Fibroblast of the aortic adventitia (primary cell): ENCODE measurements at places on chromosomes 12 and 14. TPM values are rescaled to one million over a fixed set of nuclear protein-coding genes. Genes with fewer than 3 reads are reported as not detected.

The SLCO1B1 gene
- total RNA-seq = not detected in 2 replicates

The STAB2 gene
- total RNA-seq = 0.08 TPM in 1 of 2 replicates, not detected in the other

The LHX5 gene
- total RNA-seq = not detected in 2 replicates

The ISM2 gene
- total RNA-seq = 0.09 TPM in 1 of 2 replicates, not detected in the other

The ANO2 gene
- not detected in 2 replicates for total RNA-seq

The DERA gene
- 59.6 and 72.2 TPM in 2 replicates for total RNA-seq

The BAZ1A gene
- total RNA-seq = 21.7 and 32.4 TPM in 2 replicates

The OASL gene
- 0.33 TPM in 1 of 2 replicates, not detected in the other for total RNA-seq

- DNase-seq = peak; percentile 76
Observed at GRCh38 chr12:32454866-32455265, 55.5 kb downstream of the FGD4 start.

DNA sequence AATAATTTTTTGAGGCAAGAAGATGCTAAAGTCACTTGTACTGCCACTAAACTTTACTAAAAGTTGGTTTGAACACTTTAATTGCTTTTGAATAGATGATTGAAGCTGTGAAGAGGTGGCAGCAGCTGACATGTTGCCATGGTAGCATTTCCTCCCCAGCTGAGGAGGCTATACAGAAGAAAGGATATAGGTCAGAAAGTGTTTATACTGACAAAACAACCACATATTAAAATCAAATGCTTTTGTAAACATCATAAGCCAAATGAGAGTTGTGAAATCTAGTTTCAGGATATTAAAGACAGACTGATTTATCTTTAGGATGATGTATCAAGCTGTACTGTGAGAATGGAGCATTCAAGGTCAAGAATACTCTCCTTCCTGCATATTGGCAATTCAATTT, 41.7 kb downstream of the TSPAN19 start:
- DNase-seq = no peak

GRCh38 chr14:34247605-34248004, 214.4 kb downstream of the SPTSSA start:
- DNase-seq = no peak

- no peak for DNase-seq
Observed at GRCh38 chr14:54778618-54779345, 123.8 kb downstream of the GCH1 start.

GRCh38 chr14:35390577-35391387, 13.8 kb downstream of the NFKBIA start:
- no peak for DNase-seq

DNA sequence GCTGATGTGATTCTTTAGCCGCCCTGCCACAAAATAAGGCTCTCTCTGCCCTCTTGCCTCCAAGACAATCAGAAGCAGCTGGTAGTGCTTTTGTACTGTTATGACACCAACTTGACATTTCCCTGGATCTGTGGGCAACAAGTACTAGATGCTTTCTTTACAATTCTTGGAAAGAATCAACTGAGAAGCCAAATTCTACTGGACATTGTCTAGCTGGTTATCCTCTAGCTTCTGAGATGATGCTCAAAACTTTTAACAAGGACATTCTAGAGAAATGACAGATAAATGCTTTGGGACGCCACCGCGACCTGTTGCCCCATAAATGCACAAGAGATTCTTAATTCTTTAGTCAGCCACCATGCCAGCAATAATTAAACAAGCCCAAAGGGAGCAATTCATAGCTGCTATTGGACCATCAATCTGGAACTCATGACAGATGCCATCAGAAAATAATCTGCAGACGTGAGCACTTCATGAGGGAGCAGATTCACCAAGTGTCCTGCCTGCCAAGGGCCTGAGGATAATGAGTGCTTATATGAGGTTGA, 22.8 kb downstream of the FMNL3 start:
- DNase-seq = no peak

DNA sequence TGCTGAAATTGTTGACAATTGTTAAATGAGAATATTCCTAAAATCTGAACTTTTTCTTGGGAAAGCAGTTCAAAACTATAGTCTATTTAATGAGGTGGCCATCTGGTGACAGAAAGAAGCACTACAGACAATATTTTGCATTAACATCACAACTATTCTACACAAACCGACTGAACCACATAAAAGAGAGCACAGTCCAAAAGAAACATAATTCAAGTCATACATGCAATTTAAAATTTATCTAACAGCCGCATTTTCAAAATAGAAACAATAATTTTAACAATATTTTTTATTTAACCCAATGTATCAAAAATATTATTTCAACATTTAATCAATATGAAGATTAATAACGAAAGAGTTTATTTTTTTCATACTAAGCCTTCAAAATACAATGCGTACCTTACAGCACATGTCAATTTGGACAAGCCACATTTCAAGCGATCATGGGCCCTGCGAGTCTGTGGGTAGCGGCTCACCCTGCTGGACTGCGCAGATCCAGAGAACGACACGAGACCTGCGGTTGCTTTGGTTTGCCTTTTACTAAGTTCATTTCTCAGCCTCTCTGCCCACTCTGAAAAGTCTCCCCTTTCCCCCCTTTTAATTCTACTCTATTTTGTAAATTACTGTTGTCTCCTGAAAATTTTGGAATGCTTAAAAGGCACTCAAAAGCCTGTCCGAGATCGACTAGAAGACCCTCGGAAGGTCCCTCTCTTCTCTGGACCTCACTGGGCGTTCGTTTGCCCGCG, 947 bp upstream of the LRRC9 start:
- DNase-seq = peak; percentile 53

- DNase-seq = peak; percentile 56
Observed at GRCh38 chr12:104495786-104496185, 39.0 kb downstream of the CHST11 start.

DNA sequence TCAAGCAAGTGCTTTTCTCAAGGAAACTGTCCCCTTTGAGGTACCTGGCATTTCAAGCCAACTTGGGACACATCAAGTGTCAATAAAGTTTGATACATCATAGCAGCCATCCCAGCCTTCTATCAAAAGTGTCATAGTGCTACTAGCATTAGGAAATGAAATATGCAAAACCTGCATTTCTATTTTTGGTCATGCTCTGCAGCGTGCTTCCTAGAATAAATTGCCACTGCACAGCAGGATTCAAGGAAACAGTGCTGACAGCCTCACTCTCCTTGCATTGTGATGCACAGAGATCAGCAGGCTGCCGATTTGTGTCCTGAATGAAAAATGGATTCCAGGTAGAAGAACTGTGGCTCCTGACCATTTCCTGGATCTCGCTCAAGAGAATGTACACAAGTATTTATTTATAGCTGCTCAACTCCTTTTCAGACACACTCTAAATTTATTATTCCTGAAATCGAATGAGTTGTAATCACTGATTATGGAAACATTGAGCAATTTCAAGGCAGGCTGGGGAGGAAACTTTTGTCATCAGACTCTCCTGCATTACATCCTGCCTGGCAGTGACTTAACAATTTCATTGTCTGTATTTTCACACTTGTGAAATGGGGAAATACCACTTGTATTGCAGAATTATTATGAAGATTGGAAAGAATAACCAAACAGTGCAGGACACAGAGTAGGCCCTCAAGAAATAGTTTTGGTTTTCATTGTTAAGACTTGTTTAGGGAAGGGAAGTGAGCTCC, 120.9 kb downstream of the SLC38A6 start:
- DNase-seq = peak; percentile 84

DNA sequence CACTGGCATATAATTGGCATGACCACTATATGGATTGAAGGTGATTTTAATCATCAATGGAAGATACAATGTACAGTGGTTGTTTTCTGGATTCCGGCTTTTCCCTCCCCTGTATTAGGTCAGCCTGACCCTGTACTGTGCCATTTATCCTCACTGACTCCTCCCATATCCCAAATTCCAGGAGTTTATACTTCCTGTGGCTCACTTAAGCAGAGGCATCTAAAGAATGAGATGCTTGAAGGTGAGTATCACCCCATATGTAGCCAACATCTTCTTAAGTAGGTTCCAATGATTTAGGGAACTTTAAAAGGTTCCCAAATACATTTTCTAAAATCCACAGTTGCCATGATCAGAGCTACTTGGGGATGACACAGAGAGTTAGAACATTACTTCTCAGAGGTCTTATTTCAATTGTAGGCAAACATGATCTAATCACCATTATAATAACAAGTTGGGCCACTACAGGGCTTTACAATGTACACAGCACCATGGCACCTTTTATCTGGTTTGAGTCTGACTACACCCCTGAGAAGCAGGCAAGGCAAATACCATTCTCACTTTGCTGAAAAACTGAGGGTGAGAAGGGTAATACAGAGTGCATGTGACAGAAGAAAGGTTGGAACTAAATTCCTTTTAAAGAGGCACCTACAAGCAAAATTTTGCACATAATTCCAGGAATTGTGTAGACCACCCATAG, 212.3 kb upstream of the GARIN6 start:
- DNase-seq = no peak

DNA sequence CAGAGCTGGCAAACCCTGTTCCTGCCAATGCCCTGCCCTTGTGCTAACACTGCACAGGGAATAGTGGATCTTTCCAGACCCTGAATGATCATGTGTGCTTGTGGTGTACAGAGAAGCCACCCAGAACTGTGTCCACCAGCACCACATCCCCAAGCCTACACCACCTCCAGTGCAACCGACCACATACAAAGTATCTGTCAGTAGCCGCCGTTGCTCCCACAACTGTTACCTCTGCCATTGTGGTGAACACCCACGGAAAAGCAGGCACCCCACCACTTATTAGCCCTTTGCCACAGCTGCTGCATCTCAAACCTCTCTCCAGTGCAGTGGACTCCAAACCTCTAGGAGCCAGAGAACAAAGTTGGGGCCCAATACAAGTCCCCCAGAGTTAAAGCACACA, 1049.6 kb downstream of the TRHDE start:
- no peak for DNase-seq

DNA sequence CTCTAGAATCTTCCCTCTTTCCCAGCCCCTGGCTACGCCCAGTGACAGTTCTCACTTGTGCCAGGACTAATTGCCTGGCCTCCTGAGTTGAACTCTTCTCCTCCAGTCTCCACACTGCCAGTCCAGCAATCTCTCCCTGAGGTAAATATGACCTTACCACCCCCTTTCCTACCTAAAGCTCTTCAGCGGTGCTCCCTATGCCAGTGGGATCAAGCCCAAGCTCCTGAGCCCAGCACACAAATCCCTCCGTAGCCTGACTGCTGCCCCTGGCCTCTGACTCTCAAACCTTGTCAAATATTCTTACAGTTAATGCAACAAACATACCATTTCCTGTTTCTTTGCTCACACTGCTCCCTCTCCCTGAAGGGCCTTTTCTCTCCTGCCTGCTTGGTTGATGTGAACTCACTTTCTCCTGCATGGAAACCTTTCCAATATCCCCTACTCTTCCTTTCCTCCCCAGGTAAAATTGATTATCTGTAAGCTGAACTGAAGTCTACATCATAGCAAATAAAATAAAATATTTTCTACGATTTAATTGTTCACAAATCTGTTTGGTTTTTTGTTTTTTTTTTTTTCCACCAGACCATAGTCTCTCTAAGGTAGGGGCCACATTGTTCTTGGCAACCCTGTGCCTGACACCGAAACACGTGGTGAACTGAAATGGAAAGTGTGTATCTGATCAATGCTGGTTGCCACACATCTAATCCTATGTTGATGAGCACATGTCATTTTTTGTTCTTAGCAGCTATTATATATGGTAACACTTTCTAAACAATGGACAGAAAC, 147.5 kb downstream of the SLC38A6 start:
- DNase-seq = no peak

- no peak for DNase-seq
Observed at GRCh38 chr12:116046039-116046438, 231.5 kb downstream of the MED13L start.

DNA sequence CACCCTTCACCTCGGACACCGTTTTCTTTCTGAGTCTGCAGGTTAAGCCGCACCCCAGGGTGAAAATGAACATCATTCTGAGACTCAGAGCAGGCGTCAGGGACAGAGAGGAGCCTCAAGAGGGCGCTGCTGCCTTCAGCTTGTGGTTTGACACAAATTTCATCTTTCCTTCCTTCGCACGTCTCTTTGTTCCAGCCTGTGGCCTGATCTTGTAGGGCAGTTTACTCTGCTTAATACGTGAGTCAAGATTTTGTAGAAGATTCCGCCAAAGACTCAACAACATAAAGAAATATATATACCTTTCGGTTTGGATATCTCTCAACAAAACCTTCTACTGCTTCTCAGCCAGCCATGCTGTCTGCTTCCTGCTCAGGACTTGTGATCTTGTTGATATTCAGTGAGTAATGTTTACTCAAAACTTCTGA, 329.3 kb upstream of the OR4E1 start:
- no peak for DNase-seq

DNA sequence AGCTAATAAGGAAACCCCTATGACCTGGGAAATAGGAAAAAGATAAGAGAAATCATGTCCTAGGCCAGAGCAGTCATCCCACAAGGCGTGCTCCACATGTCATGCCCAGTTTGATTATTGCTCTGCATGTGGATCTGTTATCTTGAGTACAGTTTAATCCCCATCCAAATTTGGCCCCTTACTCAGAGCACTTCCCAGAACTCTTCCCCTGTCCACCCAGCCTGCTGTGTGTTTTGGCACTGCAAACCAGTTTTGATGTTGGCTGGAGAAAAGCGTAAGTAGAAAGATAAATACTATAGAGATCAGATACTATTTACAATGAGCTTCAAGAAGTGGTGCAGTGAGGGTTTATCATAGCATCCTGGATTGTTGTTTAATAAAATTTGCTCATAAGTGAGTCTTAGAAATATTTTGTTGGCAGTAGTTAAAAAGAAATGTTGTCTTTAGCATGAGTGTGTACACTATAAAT, 83.8 kb downstream of the PTPRB start:
- DNase-seq = peak; percentile 90

DNA sequence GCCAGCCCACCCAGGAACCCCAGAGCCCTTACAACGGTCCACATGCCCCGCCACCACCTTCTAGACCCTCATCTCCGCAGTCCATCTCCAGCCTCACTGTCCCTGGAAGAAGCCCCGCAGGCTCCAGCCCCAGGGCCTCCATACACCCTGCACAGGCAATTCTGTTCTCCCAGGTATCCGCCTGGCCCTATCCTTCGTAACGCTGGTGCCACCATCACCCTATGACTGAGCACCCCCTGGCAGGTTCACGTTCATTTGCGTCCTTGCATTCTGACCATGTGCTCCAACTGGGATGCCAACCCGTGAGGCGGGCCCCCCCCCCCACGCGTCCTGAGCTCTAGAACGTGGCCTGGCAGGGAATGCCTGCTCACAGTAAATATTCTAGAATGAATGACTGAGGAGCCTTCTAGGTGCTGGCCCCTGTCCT, 675 bp upstream of the SCARB1 start:
- no peak for DNase-seq

DNA sequence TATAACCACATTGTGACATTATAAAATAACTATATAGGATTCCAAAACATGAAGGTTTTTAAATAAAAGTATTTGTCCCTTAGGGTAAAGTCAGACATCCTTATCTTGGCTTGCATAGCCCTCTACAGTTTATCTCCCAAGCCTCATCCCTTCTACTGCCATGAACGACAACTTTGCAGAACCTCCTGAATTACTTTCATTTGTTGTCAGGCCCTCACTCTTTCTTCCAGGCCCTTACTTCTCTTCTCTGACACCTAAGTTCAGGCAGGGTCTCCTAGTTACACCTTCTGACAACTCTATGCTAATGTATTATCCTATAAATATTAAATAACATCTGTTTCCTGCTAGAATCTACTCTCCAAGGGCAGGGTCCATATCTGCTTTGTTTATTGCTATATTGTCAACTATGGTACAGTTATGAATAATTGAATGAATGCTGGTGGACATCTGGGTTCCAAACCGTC, 115.7 kb upstream of the MDM1 start:
- DNase-seq = no peak

GRCh38 chr14:65854215-65854614, 441.7 kb downstream of the FUT8 start:
- no peak for DNase-seq

GRCh38 chr12:101951002-101951670, 73.8 kb downstream of the DRAM1 start:
- no peak for DNase-seq

- DNase-seq = no peak
Observed at GRCh38 chr12:3520168-3520567, 29.2 kb downstream of the PRMT8 start.
